ENCODE measurements at places on chromosomes 3 and 15.

GRCh38 chr3:11131371-11131770 is 22.9 kb upstream of the HRH1 start:
- no peak for DNase-seq

- DNase-seq, result no peak
These were observed 151.6 kb downstream of the CDIN1 start for GRCh38 chr15:36731025-36731424.

DNA sequence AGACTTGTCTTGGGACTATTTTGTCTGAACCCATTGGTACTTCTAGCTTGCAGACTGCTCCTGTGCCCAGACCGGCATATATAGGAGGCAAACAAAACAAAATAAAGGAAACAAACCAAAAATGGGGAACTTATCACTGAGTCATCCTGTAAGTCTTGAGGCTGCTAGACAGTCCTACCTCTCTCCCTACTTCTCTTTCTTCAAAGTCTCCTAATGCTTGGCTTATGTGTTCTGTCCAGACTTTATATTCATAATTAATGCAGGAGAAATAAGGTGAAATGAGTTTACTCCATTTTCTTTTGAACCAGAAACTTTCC is 266.2 kb downstream of the ZNF385D start:
- DNase-seq, result no peak

DNA sequence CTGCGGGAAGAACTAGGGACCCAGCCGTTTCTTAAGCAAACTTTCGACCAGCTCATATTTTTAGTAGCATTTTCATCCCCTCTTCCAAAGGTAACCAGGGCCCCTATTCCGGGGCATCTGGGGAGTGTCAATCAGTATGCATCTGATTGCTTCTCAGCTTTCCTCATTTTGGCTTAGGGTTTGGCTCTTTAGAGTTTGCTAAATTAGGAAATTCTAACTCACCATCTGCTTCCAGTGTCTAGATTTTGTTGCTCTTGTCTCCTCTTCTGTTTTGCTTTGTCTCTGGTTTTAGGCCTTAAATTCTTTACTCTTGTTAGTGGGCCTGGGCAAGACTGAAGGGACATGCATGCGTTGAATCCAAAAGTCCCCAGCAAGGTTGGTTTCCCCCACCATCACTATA is 9.6 kb upstream of the ABTB1 start:
- no peak for DNase-seq

- DNase-seq, result no peak
These were observed 77.4 kb downstream of the ZBBX start for GRCh38 chr3:167302678-167303077.
